Nucleus accumbens (tissue), 56 donors: ENCODE measurements at places on chromosomes 6 and 20.

DNA sequence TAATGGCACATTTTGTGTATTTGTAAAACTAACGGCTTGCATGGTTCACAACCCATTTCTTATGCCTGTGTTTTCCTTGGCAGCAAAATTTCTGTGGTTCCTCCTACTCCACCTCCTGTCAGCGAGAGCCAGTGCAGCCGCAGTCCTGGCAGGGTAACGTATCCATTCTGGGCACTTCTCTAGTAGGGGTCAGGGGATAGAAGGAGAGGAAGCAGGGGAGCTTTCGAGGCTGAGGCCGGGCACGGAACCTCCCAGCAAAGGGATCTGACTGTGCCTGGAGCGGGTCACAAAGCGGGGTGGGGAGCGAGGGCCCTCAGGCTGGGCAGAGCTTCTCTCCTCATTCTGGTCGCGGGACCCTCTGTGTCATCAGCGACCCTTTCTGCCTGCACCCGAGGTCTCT lies 58.4 kb downstream of the SYTL3 start:
- DNase-seq: no peak

- DNase-seq: no peak
Measured at GRCh38 chr20:35040646-35041045, 52.0 kb downstream of the TRPC4AP start.

GRCh38 chr6:44161997-44162338 lies 3.3 kb downstream of the CAPN11 start:
- DNase-seq: no peak

- DNase-seq: no peak
Measured at GRCh38 chr20:37315452-37316110, 26.1 kb downstream of the MANBAL start.

DNA sequence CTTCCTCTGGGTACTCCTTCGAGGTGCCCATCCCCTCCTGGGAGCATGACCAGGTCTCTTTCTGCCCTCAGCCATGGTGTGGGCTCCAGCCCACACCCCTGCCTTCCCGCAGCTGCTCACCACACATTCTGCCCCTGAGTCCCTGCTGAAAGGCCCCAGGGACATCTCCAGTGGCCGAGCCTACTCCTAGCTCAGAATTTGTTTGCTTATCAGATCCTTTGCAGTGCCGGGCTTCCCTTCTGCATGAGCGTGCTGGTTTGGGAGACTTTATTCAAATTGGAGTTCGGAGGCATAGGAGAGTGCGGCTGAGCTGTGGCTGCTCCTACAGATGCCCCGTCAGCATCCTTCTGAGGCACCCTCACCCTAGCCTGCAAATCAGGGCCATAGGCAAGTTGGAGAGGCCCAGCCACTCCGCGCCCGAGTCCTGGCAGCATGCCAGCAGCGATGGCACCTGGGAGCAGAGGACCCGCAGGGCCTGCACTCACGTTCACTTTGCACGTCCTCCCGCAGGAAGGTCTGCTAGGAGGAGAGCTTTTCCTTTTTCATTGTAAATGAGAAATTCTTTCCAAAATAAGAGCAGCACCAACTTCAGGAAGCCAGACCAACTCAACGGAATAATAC lies 327.3 kb downstream of the QKI start:
- DNase-seq: no peak
